Mesenteric fat pad (tissue), 1 donor: ENCODE measurements at places on chromosomes 2 and 18. TPM values are rescaled to one million over a fixed set of nuclear protein-coding genes. Genes with fewer than 3 reads are reported as not detected.
A peak's percentile ranks its signal among the peaks of the same experiment; 100 is the strongest.

DNA sequence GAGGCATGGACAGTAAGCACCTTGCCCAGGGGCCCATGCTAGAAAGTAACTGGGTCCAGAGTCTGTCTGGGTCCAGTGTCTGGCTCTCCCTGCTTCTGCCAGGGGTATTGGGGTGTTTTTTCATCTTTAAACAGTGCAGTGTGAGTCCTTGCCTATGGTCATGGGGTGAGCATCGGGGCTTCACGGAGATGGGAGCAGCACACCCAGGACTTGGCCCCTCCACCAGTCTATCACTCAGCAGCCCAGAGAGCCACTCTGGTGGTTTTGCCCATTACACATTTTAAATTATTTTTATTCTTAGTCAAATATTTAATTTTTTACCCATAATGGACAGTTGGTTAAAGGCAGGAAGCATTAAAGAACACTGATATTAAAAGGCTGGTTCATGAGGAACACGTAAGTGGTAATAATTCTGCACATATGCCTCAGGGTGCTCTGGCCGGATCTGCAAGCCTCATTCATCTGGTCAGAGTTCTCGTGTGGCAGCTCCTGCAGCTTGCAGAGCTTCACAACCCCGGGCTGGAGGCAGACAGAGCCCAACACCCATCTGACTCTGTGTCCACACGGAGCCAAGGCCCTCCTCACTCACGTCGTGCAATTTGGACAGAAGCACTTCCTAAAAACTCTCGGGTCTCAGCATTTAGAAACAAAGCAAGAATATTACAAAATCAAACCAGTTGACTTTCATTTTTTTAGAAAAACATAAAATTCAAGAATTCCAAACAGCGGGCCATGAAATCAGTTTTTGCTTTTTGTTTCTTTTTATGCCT lies 204.1 kb downstream of the CTIF start:
- no peak for DNase-seq

- DNase-seq: no peak
These were observed 160.3 kb upstream of the COL3A1 start for GRCh38 chr2:188813857-188814256.

DNA sequence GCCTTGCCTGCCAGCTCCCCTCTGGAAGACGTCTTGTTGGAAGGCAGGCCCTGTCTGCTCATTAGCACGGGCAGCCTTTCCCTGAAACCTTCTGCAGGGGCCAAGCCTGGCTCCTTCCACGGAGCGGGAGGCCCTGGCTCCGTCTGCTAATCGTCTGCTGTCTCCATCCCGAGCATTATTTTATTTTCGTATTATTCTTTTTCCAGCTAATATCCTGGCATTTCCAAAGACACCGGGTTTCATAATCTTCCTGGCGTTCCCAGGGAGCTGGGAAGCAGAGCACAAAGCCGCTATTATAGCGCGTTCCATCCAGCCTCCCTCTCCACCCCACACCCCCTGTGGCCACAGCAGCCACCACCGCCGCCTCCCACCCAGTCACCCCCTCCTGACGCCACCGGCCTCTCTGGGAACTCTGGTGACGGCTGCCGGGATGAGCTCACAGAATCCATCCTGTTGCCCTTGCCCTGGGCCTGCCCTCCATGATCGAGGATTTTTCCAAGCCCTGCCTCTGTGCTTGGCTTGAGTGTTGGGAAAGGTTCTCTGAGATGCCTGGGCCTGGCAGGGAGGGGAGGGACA lies 125.5 kb downstream of the DYSF start:
- DNase-seq: no peak

DNA sequence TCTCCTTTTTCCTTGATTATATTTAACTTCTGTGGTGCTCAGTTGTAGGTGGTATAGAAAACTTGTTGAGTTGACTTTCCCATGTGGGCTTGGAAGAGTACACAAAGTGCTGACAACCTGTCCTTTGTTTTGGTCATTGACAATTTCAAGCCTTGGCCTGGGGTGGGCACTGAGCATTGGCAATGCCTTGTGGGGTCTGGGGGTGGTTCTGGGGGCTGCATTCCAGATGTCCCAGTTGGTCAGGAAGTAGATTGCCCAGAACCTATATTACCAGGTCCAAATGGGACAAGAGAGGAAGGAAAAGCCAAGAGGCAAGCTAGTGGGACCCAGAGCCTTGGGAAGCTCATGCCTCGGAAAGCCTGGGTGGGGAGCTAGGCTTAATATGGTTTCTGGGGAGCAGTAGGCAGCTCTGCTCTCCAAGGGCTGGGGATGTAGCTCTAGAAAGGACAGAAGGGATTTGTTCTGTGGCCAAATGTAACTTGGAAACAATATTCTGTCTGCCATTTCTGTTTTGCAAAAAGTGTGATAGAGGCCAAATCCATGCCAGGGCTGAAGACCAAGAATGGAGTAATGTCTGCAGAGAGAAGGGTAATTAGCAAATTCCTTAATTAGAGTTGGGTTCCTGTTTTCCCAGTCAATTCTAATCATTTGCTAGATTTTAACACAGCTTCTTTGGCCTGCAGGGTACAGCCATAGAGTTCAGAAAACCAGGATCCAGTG lies 87.4 kb downstream of the SLC4A3 start:
- no peak for DNase-seq

Gene TOGARAM2
- total RNA-seq: 0.39 TPM

Gene ST6GAL2
- total RNA-seq: 0.45 TPM

DNA sequence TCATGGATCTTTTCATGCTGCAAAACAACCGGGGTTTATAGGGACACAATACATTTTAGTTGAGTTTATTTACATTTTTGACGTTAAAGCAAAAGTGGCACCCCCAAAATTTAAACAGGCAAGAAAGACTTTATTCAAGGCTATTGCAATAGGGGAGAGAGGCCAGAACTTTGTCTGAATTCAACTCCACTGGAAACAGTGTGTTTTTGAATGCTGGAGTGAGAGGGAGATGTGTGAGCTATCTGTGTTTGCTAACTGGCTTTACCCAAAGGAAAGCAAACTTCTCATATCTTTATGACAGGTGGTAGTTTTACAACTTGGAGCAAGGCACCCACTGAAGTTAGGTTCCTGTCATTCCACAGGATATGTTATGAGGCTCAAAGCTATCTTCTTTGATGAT lies 207.4 kb downstream of the AGPS start:
- DNase-seq: no peak

DNA sequence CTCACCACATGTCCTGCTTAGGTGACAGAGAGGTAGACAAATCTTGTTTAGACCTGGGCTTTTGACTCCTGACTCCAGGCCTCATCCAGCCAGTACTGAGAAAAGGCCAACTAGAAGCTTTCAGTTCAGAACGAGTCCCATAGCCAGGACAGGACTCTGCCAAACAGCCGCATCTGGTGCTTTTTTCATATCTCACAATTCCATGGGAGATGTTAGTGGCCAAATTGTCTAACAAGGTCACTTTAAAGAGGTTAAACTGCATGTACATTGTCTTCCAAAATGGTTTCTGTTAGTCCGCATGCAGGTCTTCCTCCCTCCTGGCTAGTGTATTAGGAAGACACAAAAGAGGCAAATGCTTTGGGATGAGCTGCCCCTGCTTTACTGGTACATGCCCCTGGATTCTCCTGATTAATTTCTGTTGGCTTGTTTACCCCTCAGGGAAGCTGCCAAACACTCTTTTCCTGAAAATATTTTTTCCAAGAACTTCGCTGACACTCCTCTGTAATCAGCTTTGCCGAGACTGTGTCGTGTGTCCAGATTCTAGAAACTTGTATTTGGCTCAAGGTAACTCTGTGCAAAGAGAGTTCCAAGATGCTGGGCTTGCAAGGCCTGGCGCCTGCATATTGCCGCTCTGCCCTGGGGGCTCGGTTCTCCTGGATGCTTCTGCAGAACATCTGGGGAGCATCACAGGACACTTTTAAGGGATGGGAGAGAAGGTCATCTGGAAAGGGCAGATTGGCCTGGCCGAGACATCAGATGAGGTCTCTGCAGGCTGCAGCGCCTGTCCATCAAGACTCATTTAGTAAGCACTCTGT lies 209.2 kb upstream of the APCDD1 start:
- DNase-seq: no peak

Gene HOXD9
- total RNA-seq: 6.1 TPM

DNA sequence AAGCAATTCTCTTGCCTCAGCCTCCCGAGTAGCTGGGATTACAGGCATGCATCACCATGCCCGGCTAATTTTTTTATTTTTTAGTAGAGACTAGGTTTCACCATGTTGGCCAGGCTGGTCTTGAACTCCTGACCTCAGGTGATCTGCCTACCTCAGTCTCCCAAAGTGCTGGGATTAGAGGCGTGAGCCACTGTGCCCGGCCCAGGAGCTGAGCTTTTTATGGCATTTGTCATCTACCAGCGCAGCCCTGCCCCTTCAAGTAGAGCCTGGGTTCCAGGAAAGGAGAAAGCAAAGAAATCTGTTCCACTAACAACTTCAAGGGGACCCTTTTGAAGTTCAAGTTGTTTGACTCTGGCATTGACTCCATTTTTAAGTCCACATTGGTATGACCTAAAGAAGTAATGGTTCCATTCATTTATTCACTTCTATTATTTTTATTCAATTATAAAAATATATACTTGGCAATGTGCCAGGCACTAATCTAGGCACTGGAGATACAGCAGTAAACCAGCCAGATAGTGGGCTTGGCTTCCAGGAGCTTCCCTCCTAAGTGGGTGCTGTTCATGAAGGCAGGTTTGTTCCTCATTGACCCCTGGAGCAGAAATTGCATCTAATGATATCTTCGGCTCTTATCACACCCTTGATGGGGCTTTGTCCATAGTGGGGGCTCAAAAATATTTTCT lies 8.0 kb upstream of the SFTPB start:
- peak; percentile 60 for DNase-seq

DNA sequence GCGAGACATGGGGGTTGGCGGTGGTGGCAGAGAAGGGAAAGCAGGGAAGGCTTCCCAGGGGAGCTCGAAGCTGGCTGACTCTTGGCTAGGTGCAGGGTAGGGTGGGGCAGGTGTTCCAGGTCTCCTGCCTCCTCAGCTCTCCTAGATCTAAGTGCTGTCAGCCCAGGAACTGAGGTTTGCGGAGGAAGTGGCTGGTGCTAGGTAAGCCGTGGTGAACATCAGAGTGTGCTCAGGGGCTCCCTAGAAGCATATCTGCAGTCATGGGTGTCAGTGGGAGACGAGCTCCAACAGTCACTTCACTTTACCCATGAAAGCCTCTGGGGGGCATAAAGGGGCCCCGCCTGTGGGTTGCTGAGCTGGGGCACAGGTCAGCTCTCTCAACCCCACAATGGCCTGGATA lies 34.1 kb downstream of the ARHGEF4 start:
- no peak for DNase-seq

Gene DSG2
- total RNA-seq: 32.9 TPM

Gene MALL
- 20.8 TPM for total RNA-seq

Gene TBC1D8
- total RNA-seq: 21.3 TPM
